ENCODE measurements at places on chromosomes 6 and 20.

- DNase-seq = peak; percentile 91
These were observed 82.9 kb downstream of the LRFN2 start for GRCh38 chr6:40504274-40504673.

DNA sequence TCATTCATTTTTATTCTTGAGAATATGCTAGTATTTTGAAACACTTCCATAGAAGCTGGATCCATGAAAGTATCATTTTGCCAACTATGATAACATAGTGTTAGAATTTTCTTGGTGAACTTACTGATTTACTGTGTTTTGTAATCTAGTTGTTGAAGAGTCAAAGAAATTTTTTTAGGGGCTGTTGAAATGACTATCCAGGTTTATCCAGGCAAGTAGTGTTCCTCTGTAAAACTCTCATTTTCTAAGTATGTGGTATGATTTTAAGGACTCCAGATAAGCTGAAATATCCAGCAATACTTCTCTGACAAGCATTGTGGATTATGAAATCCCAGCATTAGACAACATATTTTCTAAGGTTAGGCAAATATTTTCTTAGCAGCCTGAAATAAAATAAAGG, 95.9 kb downstream of the GRIK2 start:
- no peak for DNase-seq

DNA sequence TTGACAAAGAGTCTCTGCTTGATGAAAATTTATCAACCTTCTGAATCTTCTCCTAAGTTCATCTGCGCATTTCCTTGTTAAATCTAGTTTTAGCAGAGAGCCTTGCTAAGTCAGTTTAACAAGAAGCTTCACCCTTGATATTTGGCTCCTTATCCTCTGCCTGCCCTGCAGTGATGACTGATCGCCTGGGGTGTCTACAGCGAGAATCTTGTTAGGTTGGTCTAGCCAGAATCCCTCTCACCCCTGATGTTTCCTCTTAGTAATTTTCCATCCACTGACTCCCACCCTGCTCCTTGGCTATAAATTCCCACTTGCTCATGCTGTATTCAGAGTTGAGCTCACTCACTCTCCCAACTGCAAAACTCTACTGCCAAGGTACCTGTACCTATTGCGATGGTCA, 114.1 kb downstream of the TENT5A start:
- DNase-seq = no peak

- DNase-seq = no peak
These were observed 21.3 kb downstream of the LAMA5 start for GRCh38 chr20:62345681-62346370.

GRCh38 chr20:2909953-2910352, 36.7 kb downstream of the PTPRA start:
- no peak for DNase-seq

DNA sequence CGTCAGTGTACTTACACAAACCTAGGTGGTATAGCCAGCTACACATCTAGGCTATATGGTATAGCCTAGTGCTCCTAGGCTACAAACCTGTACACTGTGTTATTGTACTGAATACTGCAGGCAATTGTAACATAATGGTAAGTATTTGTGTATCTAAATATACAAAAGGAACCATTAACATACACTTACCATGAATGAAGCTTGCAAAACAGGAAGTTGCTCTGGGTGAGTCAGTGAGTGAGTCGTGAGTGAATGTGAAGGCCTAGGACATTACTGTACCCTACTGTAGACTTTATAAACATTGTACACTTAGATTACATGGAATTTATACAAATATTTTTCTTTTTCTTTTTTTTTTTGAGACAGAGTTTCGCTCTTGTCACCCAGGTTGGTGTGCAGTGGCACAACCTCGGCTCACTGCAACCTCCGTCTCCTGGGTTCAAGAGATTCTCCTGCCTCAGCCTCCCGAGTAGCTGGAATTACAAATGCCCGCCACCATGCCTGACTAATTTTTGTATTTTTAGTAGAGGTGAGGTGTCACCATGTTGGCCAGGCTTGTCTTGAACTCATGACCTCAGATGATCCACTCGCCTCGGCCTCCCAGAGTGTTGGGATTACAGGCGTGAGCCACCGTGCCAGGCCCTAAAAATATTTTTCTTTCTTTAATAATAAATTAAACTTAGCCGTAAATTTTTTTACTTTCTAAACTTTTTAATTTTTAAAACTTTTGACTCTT, 15.4 kb upstream of the KIAA1755 start:
- peak; percentile 82 for DNase-seq

Data from inflammatory macrophage (primary cell).